ENCODE measurements at places on chromosomes 12 and 14.

DNA sequence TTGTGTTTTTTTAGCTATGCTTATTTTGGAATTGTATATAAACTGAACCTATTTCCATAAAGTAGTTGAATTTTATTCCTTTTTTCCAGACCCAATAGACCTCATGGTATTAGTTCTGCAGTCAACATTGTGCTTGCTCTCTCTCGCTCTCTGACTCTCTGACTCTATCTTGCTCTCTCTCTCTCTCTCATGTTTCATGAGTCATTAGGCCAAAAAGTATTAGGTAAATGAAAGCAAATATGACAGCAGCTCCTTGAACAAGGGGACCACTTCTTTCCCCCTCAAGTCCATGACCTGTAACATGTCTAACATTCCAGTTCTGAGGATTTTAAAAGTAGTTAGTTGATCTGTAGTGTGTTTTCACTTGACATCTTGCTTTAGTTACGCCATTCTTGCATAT lies 14.0 kb upstream of the C12orf71 start:
- DNase-seq = no peak

GRCh38 chr12:753611-754472 lies 1.5 kb downstream of the WNK1 start:
- DNase-seq = no peak

- peak; percentile 4 for DNase-seq
These were observed 78.6 kb downstream of the CCDC60 start for GRCh38 chr12:119412811-119413794.

- DNase-seq = no peak
These were observed 88.7 kb downstream of the TRAFD1 start for GRCh38 chr12:112214064-112214463.

DNA sequence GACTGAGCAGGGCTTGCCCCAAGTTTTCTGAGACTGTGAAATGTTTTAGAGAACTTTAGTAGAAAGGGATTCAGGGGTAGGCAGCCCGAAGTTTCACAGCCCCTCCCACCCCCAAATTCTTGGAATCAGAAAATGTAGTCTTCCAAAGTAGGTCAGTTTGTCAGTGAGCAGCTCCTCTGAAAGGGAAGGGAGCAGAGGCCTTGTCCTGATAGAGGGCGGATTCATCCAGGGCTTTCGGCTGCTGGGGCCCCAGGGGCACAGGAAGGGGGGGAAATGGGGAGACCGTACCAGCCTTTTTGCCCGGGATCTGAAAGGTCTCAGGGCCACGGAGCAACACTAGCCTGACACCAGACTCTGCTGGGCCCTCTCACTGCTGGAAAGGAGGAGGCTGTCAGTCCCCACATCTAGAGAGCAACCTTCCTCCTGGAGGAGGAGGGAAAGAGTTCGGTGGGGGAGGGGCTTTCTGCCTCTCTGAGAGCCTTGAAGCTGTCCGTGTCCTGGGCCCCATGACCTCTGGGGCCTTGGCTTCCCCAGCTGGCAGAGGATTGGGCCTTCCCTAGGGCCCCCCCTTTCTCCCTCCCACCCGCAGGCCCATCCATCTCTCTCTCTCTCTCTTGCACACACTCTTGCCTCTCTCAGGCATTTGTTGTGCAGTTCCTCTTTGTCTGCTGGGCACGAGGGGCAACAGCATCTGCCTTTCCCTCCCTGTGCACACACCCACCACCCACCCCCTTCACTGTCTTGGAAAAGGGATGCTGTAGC lies at the start of gene IKZF4:
TSS of gene IKZF4 (plus strand) at position 621 of the 762 bp plus-strand sequence. CDS start 451 bp downstream, outside the sequence.
- DNase-seq = no peak

DNA sequence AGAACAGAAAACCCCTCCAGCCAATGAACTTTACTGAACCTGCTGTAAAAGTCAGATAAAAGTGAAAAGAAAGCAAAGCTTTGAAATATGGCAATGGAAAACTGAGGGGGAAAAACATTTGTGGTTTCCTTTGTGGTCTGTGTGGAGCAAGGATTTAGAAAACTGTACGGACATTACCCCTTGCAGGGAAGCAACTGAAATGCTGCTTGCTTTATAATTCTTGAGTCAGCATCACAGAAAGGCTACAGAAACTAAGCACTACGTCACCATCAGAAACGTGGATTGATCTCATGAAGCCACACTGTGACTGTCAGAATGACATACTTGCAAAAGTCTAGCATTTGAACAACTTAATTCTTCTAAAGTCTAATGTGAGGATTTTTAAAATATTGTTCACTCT lies 2.4 kb upstream of the KCNC2 start:
- DNase-seq = no peak

- no peak for DNase-seq
These were observed 66.3 kb downstream of the RBM19 start for GRCh38 chr12:113899561-113900471.

GRCh38 chr12:102763471-102763870 lies 153.6 kb downstream of the PAH start:
- DNase-seq = no peak

DNA sequence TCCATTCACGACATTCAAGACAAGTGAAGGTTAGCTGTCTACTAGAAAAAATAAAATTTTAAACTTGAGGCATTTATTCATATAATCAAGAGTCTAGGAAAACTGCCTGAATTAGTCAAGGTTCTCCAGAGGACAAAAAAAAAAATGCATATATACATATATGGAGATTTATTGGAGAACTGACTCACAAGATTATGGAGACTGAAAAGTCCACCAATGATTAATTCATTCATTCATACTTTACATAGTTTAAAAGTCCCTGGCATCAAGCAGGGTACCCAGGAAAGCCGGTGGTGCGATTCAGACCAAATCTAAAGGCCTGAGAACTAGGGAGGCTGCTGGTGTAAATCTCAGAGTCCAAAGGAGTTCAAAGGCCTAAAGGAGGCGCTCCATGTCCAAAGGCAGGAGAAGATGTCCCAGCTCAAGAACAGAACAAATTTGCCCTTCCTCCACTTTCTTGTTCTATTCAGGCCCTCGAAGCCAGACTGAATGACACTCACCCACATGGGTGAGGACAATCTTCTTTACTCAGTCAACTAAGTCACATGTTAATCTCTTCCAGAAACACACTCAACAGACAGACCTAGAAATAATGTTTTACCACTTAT lies 64.3 kb downstream of the ANKS1B start:
- DNase-seq = no peak

DNA sequence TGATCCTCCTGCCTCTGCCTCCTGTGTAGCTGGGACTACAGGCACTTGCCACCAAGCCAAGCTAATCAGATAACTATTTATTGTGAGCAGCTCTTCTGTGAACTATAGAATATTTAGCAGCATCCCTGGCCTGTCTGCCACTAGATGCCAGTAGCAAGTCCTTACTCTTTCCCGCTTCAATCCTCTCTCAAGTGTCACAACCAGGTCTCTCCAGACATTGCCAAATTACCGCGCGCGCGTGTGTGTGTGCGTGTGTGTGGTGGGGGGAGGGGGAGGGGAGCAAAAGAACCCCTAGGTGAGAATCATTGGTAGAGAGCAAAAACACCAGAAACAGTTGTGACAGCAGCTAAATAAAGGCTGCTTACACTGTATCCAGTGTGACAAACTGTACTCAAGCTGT lies 49.9 kb downstream of the PPP2R5E start:
- DNase-seq = no peak

DNA sequence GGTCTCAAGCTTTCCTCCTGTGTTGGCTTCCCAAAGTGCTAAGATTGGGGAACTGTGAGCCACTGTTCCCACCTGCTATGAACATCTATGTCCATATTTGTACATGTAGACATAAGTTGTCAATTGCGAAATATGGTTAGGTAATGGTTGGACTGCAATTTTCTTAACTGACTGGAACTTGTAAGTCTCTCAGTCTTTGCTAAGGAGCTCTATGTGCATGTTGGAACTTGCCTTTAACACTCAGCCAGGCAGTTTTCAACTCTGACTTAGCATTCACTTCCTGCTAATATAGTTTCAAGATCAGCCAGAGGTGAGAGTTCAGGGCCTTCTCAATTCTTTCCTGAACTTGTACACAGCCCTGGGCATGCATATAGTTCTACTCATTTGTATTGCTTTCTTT lies 44.5 kb upstream of the EEA1 start:
- DNase-seq = peak; percentile 62

- no peak for DNase-seq
These were observed 123.9 kb upstream of the PMCH start for GRCh38 chr12:102321305-102322082.

DNA sequence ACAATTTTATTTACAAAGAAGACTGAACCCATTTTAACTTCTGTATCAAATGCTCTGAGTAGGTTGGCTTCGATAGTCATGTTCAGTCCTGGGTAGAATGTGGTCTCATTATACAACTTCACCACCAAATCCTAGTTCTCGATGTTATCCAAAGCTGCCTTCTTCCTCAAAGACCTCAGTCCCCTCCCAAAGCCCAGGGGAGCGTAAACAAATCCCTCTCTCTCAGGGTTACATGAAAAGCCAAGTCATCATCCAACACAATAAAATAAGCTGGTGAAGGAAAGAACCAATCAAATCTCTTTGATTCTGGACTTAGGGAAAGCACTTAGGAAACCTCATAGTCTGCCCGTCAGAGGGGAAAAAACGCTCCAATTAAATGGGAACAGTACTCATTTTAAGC lies 9.1 kb downstream of the PTCSC3 start:
- DNase-seq = no peak

DNA sequence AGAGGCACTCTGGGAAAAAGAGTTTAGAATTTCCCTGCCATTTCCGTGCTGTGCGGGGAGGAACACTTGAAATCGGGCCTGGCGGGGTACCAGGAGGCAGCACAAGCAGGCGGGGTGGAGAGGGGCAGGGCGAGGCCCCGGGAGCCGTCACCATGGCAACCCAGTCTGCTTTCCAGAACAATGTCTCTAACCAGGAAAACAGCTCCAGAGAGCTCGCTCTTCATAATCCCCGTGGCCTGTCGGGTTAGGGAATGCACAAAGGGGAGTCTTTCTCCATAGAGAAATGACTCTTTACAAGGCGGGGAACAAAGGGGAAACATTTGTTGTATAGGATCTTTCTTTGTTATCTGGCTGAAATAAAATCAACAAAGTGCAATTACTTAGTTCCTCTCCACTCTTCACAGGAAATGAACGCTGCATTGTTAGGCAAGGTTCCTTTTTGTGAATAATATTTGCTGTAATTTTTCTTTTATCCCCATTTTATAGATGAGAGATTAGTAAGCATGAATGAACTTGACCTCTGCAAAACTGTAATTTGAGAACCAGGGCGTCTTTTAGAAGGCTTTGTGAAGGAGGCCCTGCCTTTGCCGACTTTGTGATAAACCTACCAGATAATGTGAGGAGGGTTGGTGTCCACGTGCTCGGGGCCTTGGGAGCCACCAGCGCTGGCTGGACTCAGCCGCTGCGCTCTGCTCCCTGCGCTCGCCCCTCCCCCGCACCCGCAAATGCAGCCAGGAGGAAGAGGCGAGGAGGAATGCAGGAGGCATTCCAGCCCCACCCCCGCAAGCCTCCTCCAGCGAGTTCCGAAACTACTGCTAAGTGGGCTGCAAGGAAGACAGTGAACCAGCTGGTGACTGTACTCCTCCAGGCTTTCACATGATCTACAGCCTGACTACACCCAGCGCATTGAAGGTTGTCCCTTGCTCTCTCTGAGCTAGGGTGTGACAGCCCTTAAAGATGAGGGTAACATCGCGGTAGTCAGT lies 105.2 kb upstream of the ATF7IP start:
- peak; percentile 74 for DNase-seq

DNA sequence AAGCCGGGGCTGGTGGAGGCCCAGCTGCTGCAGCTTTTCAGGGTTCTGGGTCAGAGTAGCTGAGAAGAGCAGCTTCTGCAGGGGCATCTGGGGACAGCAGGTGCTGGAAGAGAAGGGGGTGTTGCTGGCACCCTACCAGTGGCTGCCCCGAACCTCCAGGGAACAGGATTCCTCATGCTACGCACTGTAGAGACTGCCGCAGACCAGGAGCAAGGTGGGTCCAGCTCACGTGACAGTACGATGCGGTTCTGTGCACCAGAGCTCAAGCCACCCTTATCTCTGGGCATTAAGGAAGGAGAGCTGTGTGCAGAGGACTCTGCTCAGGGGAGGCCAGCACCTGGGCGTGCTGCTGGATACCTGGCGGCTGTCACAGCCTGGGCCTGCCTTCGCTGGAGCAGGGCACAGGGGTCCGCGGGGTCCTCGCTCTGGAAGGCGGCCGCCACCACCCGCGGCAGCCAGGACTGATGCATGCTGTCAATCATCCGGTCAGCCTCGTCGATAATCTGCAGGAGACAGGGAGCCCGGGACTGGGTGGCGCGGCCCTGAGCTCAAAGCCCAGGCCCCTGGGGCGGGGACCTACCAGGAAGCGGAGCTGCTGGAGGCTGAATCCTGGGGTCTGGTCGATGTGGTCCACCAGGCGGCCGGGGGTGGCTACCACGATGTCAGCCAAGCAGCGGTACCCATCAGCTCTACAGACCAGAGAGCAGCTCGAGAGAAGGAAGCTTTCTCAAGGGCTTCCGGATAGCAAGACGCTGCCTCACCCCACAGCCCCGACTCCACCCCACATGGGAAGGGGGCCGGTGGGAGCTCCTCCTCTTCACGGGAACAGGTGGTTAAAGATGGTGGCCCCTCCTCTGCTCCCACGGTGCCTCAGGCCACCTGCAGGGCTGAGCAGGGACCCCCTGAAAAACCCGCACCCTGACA lies 2.9 kb downstream of the DDX51 start:
- DNase-seq = no peak

- DNase-seq = no peak
These were observed 99.6 kb downstream of the RIN3 start for GRCh38 chr14:92613008-92613658.

DNA sequence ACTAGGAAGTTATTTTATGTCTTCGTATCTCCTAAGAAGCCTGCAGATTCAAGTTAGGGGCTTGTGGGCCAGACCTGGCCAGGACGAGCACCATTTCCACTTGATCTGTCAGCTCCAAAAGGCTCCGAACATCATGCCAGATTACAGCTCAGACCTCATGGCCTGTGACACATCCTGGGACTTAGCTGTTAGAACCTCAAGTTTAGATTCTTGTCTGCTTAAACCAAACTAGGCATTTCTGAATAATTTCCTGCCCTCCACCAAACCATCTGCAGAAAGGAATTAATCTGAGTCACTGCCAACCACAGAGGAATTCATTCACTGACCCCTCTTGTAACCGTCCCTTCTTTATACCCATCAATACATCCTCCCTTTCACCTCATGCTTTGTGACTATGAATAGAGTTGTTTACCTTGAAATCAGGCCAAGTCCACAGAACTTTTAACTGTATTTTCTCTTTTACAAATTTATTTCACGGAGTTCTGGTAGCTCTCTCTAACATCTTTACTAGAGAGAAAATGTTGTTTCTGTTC lies 120.3 kb downstream of the FBXL14 start:
- DNase-seq = peak; percentile 98

All from kidney epithelial cell (primary cell).